GM23338 (cell line): ENCODE measurements at places on chromosomes 2 and 18.

DNA sequence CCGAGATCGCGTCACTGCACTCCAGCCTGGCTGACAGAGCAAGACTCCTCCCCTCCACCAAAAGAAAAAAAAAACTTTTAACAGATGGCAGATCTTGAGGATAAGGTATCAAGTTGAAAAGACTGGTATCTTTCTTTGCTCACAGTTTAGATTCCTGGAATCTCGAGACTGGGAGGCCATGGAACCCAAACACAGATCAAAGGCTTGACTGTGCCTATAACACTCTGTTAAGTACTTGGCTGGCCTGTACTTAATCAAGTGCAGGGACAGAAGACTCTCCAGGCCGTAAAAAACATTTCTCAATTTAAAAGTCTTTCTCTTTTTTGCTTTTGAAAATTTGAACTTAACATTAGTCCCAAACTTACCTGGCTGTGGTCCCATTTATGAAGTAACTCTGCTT lies 107.1 kb upstream of the ZNF516 start:
- DNase-seq: no peak

DNA sequence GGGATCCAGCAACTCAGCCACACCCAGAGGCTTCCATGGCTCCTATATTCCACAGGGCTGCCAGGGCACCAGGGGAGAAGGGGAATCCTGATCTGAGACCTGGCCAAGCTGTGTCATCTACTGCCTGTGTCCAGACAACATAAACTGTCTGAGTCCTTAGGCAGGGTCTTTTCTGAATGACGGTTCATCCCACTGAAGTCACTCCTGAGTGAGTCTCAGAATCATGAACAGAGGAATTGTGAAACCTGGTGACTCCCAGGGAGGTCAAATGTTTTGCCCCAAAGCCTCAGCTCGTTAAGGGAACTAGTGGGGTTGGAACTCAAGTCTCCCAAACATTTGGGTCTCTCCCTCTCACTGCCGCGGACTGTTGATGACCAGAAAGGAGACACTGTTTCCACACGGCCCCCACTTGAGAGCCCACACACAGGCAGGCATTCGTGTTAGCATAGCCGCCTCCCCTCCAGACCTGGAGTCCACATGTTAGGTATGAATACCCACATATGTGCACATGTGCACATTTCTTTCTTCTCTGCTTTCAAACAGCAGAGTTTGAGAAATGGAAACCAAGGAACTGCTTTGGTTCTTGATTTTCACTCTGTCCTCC lies 125.0 kb upstream of the MSH6 start:
- no peak for DNase-seq

DNA sequence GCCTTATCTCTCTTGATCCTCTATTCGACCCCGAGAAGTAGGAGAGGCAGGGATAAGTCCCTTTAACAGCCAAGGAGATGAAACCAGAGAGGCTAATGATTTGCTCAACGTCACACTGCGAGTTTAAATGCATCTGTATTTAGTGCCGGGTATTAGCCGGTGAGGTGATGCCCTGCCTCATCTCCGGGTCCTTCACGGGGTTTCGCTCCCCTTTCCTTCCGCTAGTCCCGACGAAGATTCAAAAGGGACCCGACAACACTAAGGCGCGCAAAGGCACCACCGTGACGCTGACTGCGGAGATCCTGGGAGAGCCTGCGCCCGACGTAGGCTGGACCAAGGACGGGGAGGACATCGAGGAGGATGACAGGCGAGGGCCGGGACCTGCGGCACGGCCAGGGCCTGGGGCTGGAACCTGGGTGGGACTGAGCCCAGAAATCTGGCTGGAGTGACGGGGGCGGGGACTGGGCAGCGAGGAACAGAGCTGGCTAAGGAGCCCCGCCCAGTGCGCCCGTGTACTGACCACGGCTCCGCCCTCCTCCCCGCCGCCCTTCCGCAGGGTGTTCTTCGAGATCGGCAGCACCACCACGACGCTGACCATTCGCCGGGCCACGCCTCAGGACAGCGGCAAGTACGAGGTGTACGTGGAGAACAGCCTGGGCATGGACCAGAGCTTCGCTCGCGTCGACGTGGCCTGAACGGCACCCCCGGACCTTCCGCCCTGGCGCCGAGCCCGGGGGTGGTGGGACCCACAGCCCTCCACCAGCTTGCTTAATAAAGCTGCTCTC lies 1.0 kb upstream of the GMPPA start:
- DNase-seq: peak; percentile 77

GRCh38 chr2:156158808-156159207 lies 173.7 kb downstream of the NR4A2 start:
- DNase-seq: no peak

GRCh38 chr2:53609551-53609950 lies 158.1 kb upstream of the CHAC2 start:
- no peak for DNase-seq

GRCh38 chr2:192215096-192215877 lies 20.6 kb upstream of the TMEFF2 start:
- no peak for DNase-seq

DNA sequence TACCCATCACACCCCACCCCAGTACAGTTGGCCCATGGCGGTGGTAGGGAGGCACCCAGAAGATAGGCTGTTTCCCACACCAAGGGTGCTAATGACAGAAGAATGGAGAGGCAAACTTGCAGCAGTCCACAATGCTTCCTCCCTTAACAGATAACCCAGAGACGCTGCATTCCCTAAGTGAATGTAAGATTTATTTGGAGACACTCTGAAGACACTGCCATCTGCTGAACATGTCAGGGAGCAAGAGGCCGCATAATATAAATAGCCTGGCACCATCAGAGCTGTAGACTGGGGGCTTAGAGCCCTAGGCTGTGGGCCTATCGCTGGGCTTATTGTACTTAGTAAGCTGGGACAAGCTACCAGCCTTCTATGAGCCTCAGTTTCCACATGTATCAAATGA lies 2.2 kb upstream of the IWS1 start:
- DNase-seq: peak; percentile 27

- no peak for DNase-seq
These were observed 68.7 kb downstream of the ZFP36L2 start for GRCh38 chr2:43157506-43158246.

GRCh38 chr2:128360711-128361110 lies 42.0 kb upstream of the HS6ST1 start:
- no peak for DNase-seq

- DNase-seq: no peak
These were observed 63.8 kb upstream of the RPL31 start for GRCh38 chr2:100938031-100939026.

- no peak for DNase-seq
These were observed 14.9 kb upstream of the PSME4 start for GRCh38 chr2:53985646-53986045.

DNA sequence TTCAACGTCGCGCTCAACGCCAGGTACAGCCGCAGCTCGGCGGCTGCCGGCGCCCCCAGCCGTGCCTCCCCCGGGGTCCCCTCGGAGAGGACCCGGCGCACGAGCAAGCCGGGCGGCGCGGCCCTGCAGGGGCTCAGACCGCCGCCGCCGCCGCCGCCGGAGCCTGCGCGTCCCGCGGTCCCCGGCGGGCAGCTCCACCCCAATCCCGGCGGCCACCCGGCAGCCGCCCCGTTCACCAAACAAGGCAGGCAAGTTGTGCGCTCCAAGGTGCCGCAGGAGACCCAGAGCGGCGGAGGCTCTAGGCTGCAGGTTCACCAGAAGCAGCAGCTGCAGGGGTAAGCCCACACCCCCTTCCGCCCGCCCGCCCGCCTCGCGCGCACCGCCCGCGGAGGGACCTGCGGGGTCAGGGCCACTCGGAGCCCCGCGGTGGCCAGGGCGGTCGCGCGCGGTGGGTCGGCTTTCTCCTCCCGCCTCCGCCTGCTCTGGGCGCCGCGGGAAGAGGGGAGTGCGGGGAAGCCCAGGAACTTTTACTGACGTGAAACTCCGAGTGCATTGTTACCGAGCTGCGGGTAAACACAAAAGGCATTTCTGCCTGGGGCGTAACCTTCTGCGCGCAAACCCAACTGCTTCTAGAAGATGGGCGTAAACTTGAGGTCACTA lies 861 bp downstream of the LTBP1 start:
- DNase-seq: peak; percentile 77

DNA sequence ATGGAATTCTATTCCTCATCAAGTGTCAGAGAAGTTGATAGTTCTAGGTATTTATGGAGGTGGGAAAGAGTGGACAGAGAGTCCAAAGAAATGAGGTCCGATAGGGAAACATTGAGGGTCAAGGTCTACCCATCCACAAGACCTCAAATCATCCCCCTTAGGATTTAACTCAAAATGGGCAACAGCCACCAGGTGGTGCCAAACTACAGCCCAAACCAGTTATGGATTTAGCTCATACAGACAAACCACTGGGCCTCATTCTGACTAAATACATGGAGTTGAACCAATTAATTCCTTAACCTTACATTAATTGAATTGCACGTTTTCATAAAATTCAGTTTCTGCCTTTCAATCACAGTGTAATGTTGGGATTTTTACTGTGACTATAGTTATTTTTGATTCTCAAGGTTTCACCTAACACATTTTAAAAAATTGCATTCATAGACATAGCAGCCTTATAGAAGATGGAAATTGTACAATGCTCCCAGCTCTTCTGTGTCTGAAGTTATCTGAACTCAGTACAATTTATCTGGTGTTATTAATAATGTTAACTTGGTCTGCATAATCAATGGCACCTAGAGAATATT lies 98.2 kb upstream of the HNMT start:
- peak; percentile 80 for DNase-seq

GRCh38 chr2:190065839-190066238 lies 3.3 kb upstream of the MSTN start:
- no peak for DNase-seq

DNA sequence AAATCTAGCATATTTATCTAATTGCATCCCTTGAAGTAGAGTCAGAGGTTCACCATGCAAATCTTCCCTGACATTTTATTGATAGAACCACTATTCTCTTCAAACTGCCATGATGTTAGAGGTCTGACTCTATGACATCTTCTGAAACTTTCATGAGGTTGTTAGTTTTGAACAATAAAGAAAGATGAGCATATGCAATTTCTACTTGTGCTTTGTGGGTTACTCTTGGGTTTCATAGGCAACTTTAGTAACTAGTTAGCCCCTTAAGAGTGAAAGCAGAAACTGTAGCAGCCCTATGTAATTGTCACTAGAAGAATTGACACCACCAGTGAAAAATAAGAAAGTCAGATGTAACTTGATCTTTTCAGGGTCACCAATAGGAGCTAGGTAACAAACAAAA lies 53.1 kb upstream of the ZEB2 start:
- no peak for DNase-seq

GRCh38 chr2:213238753-213239495 lies 45.3 kb upstream of the SPAG16 start:
- DNase-seq: no peak

DNA sequence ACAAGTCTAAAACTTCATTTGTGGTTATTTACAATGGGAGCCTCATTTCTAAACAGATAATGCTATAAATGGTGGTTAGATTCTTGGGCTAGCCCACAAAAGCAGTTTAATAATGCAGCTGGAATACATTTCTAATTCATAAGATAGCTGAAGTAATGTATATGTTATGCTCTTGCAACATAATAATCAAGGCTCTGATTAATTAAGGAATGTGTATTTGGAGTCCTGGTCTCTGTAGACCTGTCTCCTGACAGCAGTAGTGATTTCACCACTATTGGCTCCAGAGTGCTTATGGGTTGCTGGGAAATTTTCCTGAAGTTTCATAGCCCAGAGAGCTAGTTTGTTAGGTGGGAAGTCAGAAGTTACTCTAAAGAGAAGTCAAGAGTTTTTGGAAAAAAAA lies 21.3 kb upstream of the CDC42EP3 start:
- DNase-seq: no peak

- DNase-seq: no peak
These were observed 127.8 kb downstream of the ZNF521 start for GRCh38 chr18:25223899-25224886.

- DNase-seq: no peak
These were observed 39.2 kb downstream of the PID1 start for GRCh38 chr2:229231885-229232284.

DNA sequence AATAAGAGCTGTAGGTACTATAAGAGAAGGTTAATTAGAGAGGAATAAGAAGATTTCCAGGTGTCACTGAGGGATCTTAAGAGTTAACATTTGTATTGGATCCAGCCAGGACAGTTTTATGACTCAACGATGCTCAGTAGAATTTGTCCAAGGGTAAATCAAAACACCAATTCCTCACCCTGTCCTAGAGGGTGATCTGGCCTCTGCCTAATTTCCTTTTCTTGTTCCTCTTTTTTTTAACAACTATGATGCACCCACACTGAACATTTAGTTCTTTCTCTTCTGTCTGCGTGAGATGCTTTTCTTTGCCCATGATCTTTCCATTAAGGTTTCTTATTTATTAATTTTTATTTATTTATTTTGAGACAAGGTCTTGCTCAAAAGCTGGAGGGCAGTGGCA lies 92.0 kb downstream of the PMS1 start:
- DNase-seq: no peak

GRCh38 chr2:51441786-51442185 lies 409.9 kb upstream of the NRXN1 start:
- DNase-seq: no peak

DNA sequence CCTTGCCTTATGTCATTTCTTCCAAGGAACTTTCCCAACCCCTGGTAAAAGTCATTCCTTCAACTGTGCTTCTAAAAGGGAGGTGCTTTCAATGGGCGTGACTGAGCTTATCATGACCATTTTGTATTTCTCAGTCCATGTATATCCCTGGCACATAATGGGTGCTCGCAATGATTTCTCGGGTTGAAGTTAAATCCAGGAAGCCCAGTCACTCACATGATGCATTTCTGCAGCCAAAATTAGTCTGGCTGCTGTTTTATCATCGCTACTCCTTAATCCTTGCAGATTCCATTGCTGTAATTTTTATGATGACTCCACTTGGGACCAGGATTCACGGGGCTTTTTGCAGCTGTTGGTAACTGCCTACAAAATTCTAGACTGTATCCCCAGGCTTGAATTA lies 25.9 kb upstream of the RFX8 start:
- DNase-seq: no peak

GRCh38 chr2:215984661-215985060 lies 28.7 kb downstream of the MREG start:
- DNase-seq: no peak

DNA sequence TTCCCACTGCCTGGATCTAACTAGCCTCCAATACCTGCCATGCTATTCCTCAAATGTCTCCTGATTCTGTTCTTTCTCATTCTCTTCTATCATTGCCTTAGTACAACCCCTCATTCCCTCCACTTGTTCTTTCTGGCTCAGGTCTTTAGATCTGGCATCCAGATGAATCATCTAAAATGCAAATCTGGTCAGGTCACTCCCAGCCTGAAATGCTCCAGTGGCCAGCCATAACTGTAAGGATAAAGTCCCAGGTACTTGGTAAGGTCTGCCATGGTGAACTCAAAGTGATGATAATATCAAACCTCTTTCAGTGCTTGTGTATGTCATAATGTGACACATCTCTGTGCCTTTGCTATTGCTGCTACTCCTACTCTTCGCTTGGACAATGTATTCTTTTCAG lies 2.9 kb upstream of the SNRNP27 start:
- no peak for DNase-seq

- no peak for DNase-seq
These were observed 9.3 kb upstream of the CCBE1 start for GRCh38 chr18:59706499-59706898.

DNA sequence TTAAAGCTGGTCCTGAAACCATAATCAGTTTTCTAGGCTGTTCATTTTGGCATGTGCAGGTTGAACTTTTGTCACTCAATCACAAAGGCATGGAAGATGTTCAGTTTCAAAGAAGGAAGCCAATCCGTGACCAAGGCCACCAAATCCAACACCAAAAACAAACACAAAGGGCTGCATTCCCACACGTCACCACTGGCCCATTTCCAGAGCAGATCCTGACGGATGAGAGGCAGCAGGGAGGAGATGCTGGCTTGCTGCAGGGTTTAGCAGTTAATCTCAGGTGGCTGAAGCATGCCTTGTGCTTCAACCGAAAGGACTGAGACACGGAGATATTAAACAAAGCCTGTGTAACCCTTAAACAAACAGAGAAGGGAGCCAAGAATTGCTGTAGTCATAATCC lies 191.9 kb upstream of the CTAGE1 start:
- DNase-seq: peak; percentile 45
